DND-41 (cell line): ENCODE measurements at places on chromosomes 6 and 20.

GRCh38 chr20:6045566-6045965 lies 8.3 kb downstream of the LRRN4 start:
- no peak overlapping the region for H3K27ac ChIP-seq
- no peak for DNase-seq
- H3K36me3 ChIP-seq, result peaks cover 17% of the 10 kb centered on the region
- no peaks in the 10 kb centered on the region for H3K4me1 ChIP-seq

- H3K27me3 ChIP-seq, result no peaks in the 10 kb centered on the region
- H3K4me3 ChIP-seq, result no peak overlapping the region
- peaks cover 18% of the 10 kb centered on the region for H3K4me1 ChIP-seq
- H3K27ac ChIP-seq, result no peak overlapping the region
- H3K36me3 ChIP-seq, result no peaks in the 10 kb centered on the region
- DNase-seq, result no peak
These were observed 25.6 kb downstream of the GFOD1 start for GRCh38 chr6:13461805-13462204.

GRCh38 chr6:134657751-134658527 lies 292.0 kb downstream of the ALDH8A1 start:
- H3K4me1 ChIP-seq, result no peaks in the 10 kb centered on the region
- no peaks in the 10 kb centered on the region for H3K36me3 ChIP-seq
- H3K27ac ChIP-seq, result no peak overlapping the region
- peaks cover 7% of the 10 kb centered on the region for H3K27me3 ChIP-seq
- H3K4me3 ChIP-seq, result no peak overlapping the region

GRCh38 chr6:37965964-37966676 lies 146.6 kb downstream of the ZFAND3 start:
- H3K4me1 ChIP-seq, result peaks cover 5% of the 10 kb centered on the region
- no peaks in the 10 kb centered on the region for H3K36me3 ChIP-seq
- no peak overlapping the region for H3K27ac ChIP-seq
- no peak overlapping the region for H3K4me3 ChIP-seq

DNA sequence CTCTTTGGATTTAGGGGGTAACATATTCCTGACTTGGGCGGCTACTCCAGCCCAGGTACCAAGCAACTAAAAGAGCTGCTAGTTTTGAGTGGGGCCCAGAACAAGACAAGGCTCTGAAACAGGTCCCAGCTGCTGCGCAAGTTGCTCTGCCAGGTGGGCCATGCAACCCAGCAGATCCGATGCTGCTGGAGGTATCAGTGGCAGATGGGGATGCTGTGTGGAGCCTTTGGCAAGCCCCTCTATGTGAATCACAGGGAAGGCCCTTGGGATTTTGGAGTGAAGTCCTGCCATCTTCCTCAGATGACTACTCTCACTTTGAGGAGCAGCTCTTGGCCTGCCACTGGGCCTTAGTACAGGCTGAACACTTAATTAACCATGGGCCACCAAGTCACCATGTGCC lies 43.7 kb upstream of the VSX1 start:
- H3K27me3 ChIP-seq, result no peaks in the 10 kb centered on the region
- H3K27ac ChIP-seq, result no peak overlapping the region
- no peaks in the 10 kb centered on the region for H3K36me3 ChIP-seq
- no peak overlapping the region for H3K4me3 ChIP-seq
